ENCODE measurements at places on chromosomes 3 and 15.

DNA sequence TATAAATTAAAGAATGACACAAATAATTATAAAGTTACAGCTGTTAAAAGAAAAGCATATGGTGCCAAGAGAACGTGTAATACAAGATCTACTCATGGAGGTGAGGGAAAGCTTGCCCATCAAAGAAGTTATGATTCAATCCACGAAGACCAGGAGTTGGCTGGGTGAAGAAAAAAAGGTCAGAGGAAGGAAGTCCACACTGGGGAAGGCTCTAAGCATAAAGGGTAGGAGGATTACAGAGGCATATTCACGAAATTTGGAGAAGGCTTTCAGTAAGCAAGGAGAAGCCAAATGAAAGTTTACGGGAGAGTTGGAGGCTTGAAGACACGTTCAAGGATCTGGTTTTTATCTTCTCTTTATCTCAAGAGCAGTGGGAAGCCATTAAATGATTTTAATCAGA, 1.8 kb upstream of the TGFBR2 start:
- H3K27ac ChIP-seq, result peak overlapping the region; percentile 13
- peak overlapping the region; percentile 10 for H3K4me3 ChIP-seq
- peaks cover 45% of the 10 kb centered on the region for H3K4me1 ChIP-seq
- no peak for DNase-seq
- peaks cover 19% of the 10 kb centered on the region for H3K36me3 ChIP-seq

DNA sequence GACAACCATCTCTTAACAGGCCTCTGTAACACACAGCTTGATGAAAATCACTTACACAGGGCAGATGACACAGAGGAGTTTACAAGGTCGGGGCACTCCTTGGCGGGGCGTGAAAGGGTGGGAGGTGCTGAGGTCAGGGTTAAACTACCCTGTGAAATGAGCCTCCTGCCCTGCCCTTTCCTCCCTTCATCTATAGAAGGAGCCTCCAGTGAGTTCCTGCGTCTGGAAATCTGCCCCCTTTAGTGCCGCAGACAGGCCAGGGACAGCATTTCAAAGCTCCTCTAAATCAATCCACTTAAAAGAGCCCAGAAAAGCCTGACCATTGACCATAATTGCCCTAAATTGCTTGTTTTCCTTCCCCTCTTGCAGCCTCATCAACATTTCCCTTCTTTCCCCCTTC, 1.9 kb downstream of the ROBO1 start:
- no peaks in the 10 kb centered on the region for H3K36me3 ChIP-seq
- H3K27me3 ChIP-seq, result no peaks in the 10 kb centered on the region
- no peak overlapping the region for H3K27ac ChIP-seq
- no peak for DNase-seq
- H3K4me3 ChIP-seq, result no peak overlapping the region
- no peaks in the 10 kb centered on the region for H3K4me1 ChIP-seq

DNA sequence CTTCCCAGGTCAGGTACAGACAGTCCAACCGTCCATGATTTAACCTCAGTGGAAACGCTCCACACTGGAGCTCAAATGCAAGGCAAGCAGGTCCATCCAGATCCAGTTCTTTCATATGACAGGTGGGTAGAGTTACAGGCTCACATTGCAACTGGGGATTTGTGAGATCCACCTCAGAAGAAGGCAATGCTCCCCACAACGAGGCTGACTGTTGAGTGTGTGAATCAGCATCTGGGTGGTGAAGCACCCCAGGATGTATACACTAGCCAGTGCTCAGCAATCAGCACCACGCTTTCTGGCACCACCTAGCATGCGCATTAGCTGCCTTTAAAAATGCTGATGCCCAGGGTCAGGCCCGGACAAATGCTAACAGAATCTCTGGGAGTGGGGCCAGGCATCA, 343.5 kb upstream of the ICE2 start:
- H3K27ac ChIP-seq, result no peak overlapping the region
- no peaks in the 10 kb centered on the region for H3K36me3 ChIP-seq
- H3K4me1 ChIP-seq, result no peaks in the 10 kb centered on the region
- peaks cover 4% of the 10 kb centered on the region for H3K27me3 ChIP-seq
- no peak overlapping the region for H3K4me3 ChIP-seq

DNA sequence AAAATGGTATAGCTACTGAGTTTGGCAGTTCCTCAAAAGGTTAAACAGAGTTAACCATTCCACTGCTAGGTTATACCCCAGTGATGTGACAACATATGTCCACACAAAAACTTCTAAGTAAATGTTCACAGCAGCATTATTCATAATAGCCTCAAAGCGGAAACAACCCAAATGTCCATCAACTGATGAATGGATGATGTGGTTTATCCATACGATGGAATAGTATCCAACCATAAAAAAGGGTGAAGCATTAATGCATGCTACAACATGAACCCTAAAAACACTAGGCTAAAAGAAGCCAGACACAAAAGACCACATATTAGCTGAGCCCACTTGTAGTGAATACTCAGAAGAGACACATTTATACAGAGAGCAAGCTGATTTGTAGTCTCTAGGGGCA, 9.0 kb downstream of the XXYLT1 start:
- DNase-seq, result no peak
- no peaks in the 10 kb centered on the region for H3K36me3 ChIP-seq
- no peak overlapping the region for H3K4me3 ChIP-seq
- H3K27ac ChIP-seq, result no peak overlapping the region
- no peaks in the 10 kb centered on the region for H3K27me3 ChIP-seq

- no peak for DNase-seq
- no peak overlapping the region for H3K4me3 ChIP-seq
- H3K36me3 ChIP-seq, result peaks cover 44% of the 10 kb centered on the region
- H3K27ac ChIP-seq, result peak overlapping the region; percentile 54
- no peaks in the 10 kb centered on the region for H3K27me3 ChIP-seq
These were observed 50.1 kb downstream of the LYSMD4 start for GRCh38 chr15:99683000-99683670.

GRCh38 chr3:184982076-184982475, 170.1 kb downstream of the VPS8 start:
- no peak for DNase-seq
- H3K27me3 ChIP-seq, result peaks cover 3% of the 10 kb centered on the region
- no peak overlapping the region for H3K27ac ChIP-seq
- no peak overlapping the region for H3K4me3 ChIP-seq
- H3K36me3 ChIP-seq, result peaks cover 10% of the 10 kb centered on the region

DNA sequence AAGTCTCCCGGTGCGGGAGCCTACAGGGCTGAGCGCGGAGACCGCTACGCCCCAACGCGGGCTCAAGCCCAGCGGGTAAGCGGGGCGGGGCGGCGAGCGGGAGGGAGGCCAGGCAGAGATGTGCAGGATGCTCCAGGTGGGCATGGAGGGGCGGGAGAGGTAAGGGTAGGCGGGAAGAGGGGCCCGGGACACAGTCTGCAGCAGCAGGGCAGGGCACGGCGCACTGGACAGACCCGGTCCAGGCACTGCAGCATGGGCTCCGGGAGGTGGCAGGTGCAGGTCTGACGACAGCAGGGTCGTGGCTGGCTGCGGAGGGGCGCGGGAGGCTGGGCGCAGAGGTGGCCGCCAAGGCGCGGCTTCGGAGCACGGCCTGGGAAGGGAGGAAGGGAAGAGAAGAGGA, 102.8 kb downstream of the GABRB3 start:
- H3K4me3 ChIP-seq, result no peak overlapping the region
- H3K27ac ChIP-seq, result no peak overlapping the region
- no peak for DNase-seq

- no peak for DNase-seq
- H3K4me1 ChIP-seq, result peaks cover 58% of the 10 kb centered on the region
- H3K27ac ChIP-seq, result no peak overlapping the region
- H3K36me3 ChIP-seq, result 0 out of 2 replicates have a peak, but pooled peaks cover 5% of the 10 kb centered on the region
- H3K27me3 ChIP-seq, result no peaks in the 10 kb centered on the region
- H3K4me3 ChIP-seq, result no peak overlapping the region
These were observed 107.0 kb downstream of the FILIP1L start for GRCh38 chr3:100007313-100007712.

GRCh38 chr3:66934041-66934440, 64.1 kb upstream of the KBTBD8 start:
- 0 out of 2 replicates have a peak, but pooled peaks cover 2% of the 10 kb centered on the region for H3K27me3 ChIP-seq
- H3K27ac ChIP-seq, result no peak overlapping the region
- peaks cover 9% of the 10 kb centered on the region for H3K4me1 ChIP-seq
- DNase-seq, result no peak
- H3K36me3 ChIP-seq, result no peaks in the 10 kb centered on the region

DNA sequence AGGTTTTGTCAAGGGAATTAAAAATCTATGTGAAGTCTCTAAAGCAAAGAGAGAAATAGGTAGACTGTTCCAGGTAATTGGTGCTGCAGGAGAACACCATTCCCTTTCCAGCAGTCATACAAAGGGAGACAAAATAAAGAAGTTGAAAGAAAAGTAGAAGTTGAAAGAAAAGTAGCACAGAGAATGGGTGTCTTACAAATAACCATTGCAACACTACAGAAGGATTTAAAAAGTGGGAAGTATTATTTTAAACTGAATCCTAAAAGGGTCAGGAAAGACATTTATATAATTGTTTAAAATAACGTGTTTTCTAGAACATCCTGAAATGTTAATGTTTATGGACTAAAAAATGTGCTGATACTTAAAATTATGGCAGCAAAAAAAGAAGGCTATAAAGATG, 223.8 kb downstream of the RSRC1 start:
- H3K4me3 ChIP-seq, result no peak overlapping the region
- H3K36me3 ChIP-seq, result no peaks in the 10 kb centered on the region
- no peak for DNase-seq
- peaks cover 5% of the 10 kb centered on the region for H3K4me1 ChIP-seq
- no peak overlapping the region for H3K27ac ChIP-seq

- H3K36me3 ChIP-seq, result peaks cover 79% of the 10 kb centered on the region
- H3K27ac ChIP-seq, result peak overlapping the region; percentile 95
- DNase-seq, result no peak
These were observed 16.7 kb downstream of the SMAD3 start for GRCh38 chr15:67082007-67082536.
